NCI-H446 (cell line): ENCODE measurements at places on chromosomes 5 and 9.
A peak's percentile ranks its signal among the peaks of the same experiment; 100 is the strongest.

DNA sequence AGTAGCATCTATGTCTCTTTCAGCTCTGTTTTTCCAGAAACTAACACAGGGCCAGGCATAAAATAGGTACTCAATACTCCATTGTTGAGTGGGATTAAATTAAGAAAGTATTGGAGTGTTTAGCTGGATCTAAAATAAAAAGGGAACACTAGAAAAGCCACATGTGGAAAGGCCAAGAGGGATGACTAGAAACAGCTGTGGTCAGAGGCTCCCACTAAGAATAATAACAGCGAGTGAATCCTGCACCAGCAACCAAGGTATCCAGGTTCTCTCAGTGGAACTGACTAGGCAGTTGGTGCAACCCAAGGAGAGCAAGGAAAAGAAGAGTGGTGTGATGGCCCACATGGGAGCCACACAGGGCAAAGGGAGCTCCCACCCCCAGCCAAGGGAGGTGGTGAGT lies 31.5 kb upstream of the RGMB start:
- no peak for DNase-seq

DNA sequence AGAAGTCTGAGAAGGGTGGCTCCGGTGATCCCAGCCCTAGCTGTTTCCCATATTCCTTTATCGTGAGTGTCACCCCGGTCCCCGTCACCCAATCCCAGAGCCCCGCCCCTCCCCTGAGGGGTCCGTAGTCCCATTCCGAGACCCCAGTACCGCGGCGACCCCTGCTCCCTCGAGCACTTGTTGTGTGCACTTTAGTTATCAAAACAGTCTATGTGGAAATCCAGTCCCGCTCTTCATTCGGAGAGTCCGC lies 223 bp downstream of the LRSAM1 start:
- DNase-seq = no peak

DNA sequence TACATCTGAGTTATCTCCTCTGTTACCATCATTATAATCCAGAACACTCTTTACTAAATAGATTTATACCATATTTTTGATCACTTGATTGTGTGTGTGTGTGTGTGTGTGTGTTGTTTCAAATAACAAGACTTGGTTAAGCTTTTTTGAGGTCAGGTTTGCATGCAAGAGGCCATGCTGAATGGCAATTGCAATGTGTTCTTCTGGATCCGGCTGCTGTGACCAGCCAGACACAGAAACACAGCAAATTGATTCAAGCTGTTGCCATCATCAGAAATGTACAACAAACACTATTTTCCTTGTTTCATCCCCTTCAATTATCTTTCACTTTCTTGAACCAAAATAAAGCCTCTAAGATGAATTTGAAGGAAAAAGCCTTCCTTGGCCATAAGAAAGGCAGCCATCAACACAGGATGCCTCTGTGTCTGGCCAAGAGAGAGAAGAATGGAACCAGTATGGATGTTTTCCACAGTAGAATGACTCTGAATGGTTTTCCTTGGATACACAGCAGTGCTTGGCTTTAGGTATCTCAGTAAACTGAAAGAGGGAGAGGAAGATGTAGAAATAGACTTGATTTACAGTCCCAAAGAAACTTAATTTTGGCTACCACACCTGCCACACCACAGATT lies 53.9 kb downstream of the DPYSL3 start:
- peak; percentile 53 for DNase-seq

DNA sequence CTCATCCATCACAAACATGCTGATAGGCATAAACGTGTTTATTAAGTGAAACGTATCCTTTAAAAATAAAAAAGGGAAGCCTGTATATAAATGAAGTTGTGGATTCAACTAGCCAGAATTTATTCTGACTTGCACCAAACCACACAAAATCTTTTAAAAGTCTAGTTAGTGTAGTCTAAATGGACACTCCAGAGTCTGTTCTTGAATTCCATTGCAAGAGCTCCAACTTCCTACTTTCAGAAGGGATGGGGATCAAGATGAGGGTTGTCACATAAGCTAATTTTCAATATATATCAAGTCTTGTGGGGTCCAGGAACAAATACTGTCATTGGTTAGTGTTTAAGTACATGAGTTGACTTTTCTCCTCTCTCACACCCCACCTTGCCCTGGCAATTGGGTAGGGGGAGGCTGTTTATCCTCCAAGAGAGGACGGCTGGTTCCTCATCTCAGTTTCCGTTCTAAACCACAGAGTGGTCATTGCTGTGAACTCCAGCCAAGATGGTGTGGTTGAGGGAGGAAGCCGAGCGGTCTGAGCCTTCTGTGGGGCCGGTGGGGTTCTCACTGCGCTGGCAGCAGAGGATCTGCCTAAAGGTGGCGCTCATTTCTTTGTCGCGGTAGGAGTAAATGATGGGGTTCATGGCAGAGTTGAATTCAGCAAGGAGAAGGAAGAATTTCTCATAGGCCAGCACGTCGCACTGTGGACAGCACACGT lies 163.2 kb downstream of the LPAR1 start:
- no peak for DNase-seq

GRCh38 chr9:128253140-128253990 lies 22.4 kb downstream of the GOLGA2 start:
- DNase-seq = no peak

GRCh38 chr9:121656941-121657470 lies 5.6 kb downstream of the DAB2IP start:
- DNase-seq = no peak

- no peak for DNase-seq
Measured at GRCh38 chr5:1268666-1269065, 26.2 kb downstream of the TERT start.

- peak; percentile 71 for DNase-seq
Measured at GRCh38 chr5:179265514-179266290, 79.6 kb downstream of the ADAMTS2 start.

GRCh38 chr5:65482736-65483545 lies 1.2 kb upstream of the ADAMTS6 start:
- peak; percentile 41 for DNase-seq

DNA sequence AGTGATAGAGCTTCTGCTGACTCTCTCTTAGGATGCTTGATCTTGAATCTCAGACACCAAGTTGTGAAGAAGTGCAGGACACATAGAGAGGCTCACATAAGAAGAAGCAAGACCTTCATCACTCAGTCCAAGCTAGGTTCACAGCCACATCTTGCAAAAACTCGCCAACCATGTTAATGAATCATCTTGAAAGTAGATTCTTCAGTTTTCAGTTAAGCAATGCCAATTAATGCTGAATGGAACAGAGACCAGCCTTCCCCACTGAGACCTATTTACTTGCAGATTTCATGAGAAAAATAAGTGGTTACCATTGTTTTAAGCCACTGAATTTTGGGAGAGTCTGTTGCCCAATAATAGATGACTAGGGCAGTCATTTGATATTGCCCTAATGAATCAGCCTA lies 217.7 kb upstream of the EDIL3 start:
- DNase-seq = no peak

- DNase-seq = no peak
Measured at GRCh38 chr9:96599298-96599697, 20.3 kb downstream of the CDC14B start.

GRCh38 chr5:27038476-27038875 lies at the start of gene CDH9:
TSS of gene CDH9 (minus strand) at chr5:27038586. CDS start at chr5:26988333, 50,253 bp downstream.
- DNase-seq = no peak

- no peak for DNase-seq
Measured at GRCh38 chr9:96061293-96061987, 185.9 kb downstream of the ERCC6L2 start.

DNA sequence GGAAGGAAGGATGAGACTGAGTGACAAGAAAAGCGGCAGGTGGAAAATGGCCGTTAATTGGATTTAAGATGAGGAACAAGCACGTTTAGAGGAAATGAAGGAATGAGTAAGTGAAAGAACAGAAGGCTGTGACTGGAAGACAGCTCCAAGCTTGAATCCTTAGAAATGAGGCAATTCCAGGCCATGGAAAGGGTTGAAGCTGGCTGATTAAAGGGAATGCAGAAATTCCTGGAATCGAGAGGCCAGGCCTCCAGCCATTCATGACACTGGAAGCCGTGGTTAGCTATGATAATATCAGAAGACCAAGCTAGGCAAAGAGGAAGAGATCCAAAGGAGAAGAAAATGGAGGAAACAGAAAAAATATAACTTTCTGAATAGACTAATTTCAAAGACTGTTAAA lies 84.2 kb downstream of the ARL15 start:
- no peak for DNase-seq

GRCh38 chr9:72907421-72907820 lies 45.4 kb downstream of the ALDH1A1 start:
- DNase-seq = no peak

DNA sequence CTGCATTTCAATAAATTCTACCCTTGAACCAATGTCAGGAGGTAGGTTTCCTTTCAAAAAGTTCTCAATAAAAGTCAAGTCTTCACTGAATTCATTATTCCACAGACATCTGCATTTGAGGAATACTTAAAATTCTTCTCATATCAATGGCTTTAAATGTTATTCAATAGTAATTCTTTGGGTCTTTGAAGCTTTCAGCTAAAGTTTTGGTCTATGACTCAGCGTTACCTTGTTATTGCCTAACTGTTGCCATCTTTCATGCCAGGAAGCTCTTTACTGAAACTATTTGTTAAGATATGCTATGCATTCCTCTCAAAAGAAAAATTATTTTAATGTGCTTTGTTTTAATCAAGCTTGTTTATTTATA lies 170.5 kb downstream of the NNT start:
- no peak for DNase-seq

- DNase-seq = peak; percentile 98
Measured at GRCh38 chr9:3018071-3018470, 174.2 kb upstream of the PUM3 start.

GRCh38 chr5:144451187-144451973 lies 280.7 kb downstream of the KCTD16 start:
- DNase-seq = no peak

DNA sequence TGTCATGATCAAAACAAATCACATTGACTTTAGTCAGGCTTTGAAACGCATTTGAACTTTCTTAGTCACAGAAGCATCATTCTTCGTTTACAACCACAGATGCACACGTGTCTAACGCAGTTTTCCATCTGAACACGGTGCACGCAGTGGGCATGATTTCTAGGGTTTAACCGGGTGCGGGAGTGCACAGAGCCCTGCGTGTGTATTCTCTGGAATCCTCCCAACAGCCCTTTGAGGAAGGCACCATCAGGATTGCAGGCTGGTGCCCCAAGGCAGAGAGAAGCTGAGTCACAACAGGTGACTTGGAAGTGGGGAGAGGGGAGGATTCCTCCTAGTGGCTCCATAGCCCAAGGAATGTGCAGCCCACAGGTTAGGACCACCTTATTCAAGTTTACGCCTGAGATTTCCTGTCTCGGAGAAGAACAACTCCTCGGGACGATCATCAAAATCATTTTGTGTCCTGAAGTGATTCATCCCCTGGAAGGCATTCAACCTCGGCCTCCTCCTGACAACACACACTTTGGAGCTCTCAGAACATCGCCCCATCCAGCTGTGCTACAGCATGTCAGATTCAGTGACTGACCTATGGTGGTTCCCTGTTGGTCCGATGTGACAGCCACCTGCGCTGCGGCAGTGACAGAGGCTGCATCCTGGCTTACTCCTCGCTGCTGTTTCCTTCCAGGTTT lies 13.1 kb downstream of the ROPN1L start:
- no peak for DNase-seq

- peak; percentile 63 for DNase-seq
Measured at GRCh38 chr9:16406526-16407225, 463.8 kb downstream of the BNC2 start.

DNA sequence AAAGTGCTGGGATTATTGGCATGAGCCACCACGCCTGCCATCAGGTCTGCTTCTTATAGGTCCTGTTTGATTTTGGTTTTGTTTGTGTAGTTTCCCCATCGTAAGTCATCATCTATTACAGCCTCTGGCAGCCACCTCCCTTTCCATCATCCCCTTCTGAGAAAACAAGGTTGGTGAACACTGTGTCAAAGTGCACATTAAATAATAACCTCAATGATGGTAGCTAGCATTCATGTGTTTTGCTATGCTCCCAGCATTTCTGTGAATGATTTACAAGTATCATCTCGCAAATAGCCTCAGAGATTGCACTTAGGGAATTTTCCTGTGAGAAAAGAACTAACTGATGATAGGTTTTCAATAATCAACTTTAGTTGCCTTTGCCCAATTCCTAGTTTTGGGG lies 9.9 kb downstream of the PRUNE2 start:
- no peak for DNase-seq

- no peak for DNase-seq
Measured at GRCh38 chr9:38626006-38626405, 5.6 kb upstream of the ANKRD18A start.

DNA sequence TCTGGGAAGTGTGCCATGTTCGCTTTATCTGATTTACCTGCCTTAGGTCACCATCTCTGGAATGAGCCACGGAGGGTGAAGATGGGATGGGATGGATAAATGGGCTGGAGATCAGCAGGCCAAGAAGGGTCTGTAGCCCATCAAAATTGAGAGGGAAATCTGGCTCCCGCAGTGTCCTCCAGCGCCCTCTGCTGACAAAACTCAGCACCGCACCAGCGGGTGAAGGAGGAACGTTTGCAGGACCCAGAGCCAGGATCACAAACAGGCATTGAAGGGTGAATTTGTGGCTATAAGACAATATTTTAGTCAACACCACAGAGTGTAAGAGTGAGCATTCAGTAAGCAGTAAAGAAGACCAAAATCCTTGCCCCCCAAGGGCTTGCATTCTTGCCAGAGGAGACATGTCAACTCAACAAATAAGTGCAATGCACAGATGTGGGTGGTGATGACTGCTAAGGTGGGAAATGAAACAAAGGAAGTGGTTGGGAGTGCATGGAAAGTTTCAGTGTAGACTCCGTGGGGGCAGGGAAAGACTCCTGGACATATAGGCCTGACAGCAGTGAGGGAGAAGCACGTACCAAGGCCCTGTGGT lies 124.4 kb downstream of the TENT4A start:
- no peak for DNase-seq

- DNase-seq = no peak
Measured at GRCh38 chr9:129239946-129240490, 62.0 kb upstream of the IER5L start.

- DNase-seq = no peak
Measured at GRCh38 chr9:71886541-71886940, 24.5 kb downstream of the ABHD17B start.

DNA sequence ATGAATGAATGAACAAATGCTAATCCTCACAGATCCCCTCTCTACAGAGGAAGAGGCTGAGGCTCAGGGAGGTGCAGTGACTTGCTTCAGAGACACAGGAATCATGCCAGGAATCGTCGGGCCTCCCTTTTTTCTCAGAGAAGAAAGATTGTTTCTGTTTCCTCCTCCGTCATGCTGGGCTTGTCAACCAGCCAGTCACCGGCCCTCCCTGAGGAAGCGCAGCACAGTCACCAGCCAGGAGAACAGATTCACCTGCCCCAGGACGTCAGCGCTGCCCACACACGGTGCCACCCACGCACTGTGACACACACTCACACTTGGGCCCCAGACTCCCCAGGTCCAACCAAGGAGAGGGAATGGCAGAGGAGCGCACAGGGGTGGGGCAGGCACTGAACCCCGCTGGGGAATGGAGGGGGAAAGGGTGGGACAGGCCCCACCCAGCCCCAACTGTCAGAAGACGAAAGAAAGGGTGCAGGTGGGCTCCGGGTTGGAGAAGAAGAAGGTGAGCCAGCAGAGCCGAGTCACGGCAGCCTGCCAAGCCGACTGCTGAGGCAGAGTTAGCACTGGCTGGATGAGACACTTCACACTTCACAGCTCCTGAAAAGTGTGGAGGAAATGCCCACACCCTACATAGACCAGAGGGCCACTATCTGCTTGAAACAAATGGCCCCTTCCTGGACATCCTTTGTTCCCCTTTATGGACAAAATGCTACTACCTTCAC lies 13.8 kb upstream of the ERGIC1 start:
- DNase-seq = no peak
